ENCODE measurements at places on chromosomes 13 and 19. TPM values are rescaled to one million over a fixed set of nuclear protein-coding genes. Genes with fewer than 3 reads are reported as not detected.

- no peak for DNase-seq
These were observed 303.3 kb downstream of the POU4F1 start for GRCh38 chr13:78299832-78300623.

GRCh38 chr19:39738814-39739213 lies 985 bp upstream of the CLC start:
- DNase-seq = no peak

GRCh38 chr19:48813123-48813913 lies 2.5 kb upstream of the BCAT2 start:
- no peak for DNase-seq

GRCh38 chr19:48629297-48629598 lies 7.9 kb downstream of the DBP start:
- no peak for DNase-seq

KCNN4 gene
- 3.5 TPM for total RNA-seq

REEP6 gene
- 7.5 TPM for total RNA-seq

IZUMO1 gene
- total RNA-seq = 0.10 TPM

GFY gene
- total RNA-seq = not detected
